ENCODE measurements at places on chromosomes 4 and X.

DNA sequence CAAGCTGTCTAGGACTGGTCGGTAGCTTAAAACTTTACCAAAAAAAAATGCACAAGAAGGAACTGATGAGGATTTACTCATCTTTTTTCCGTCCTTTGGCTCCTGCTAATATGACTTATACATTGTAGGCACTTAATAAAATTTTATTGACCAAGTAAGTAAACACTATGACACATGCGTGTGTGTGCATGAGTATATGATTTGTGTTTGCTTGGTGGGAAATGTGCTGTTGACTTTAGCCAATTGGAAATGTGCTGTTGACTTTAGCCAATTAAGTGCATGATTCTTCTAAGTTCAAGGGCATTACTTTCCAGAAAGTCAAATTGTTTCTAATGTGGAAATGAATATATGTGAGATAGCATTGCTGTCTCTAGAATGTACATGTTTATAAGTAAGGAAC, 78.3 kb downstream of the FIP1L1 start:
- no peak for DNase-seq

DNA sequence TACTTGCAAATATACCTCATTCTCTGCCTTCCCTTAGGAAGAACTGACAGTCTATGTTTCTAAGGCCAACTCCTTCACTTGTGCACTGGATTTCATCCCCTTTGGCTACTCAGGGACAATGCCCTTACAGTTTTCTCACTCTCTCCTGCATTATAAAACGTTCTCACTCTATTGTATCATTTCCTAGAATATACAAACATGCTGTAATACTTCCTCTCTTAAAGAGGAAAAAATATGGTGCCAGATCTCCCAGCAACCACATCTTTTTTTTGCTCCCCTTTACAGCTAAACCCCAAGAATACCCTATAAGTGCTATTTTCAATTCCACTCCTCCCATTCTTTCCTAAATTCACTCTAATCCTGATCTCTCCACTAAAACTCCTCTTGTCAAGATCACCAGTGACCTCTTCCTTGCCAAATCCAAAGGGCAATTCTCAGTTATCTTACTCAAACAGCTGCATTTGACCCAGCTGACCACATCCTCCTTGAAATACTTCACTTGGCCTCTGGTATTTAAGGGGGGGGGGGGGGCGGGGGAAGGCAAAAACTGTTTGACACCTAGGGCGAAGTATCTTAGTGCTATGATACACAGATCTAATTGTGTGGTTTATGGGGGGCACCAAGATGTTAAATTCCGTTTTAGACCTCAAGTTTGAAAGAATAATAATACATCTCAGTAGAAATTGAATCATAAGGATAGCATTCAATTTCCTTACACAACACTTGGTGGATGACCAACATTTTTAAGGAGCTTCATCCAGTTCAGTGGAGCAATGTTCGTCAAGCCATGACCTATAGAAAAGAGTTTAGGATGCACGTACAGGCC, 1.6 kb downstream of the RCHY1 start:
- no peak for DNase-seq

GRCh38 chrX:63508668-63509067, 157.5 kb upstream of the SPIN4 start:
- no peak for DNase-seq

- peak; percentile 41 for DNase-seq
Observed at GRCh38 chr4:189088780-189089179, 851.9 kb upstream of the FRG1 start.

DNA sequence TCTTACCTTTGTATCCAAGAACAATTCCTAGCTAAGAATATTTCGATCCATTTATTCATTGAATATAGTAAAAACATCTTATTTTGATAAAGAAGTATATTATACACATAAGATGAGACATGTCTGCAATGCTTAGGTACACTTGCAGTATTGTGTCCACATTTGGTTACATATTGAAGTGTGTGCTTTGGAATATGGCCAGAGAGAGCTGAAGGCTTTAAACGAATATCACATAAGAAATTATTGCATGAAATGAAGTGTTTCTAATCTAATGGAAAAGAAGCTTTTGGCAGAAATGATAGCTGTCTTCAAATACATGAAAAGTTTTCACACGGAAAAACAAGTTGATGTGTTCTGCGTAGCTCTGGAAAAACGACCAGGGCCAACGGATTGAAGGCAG, 516.1 kb upstream of the ZFP42 start:
- DNase-seq: no peak

- no peak for DNase-seq
Observed at GRCh38 chrX:31168551-31168950, 96.7 kb upstream of the FTHL17 start.

DNA sequence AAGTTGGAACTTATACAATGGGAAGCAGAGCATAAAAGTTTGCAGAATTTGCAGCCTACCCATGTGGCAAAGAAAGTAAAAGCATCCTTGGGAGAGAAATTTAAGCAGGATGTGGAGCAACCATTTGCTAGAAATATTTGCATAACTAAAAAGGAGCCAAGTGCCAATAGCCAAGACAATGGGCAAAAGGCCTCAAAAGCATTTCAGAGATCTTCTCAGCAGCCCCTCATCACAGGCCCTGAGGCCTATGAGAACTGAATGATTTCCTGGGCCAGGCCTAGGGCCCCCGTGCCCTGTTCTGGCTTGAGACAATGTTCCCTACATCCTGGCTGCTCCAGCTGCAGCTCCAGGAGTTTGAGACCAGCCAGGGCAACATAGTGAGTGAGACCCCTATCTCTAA, 25.3 kb upstream of the RAB28 start:
- no peak for DNase-seq

DNA sequence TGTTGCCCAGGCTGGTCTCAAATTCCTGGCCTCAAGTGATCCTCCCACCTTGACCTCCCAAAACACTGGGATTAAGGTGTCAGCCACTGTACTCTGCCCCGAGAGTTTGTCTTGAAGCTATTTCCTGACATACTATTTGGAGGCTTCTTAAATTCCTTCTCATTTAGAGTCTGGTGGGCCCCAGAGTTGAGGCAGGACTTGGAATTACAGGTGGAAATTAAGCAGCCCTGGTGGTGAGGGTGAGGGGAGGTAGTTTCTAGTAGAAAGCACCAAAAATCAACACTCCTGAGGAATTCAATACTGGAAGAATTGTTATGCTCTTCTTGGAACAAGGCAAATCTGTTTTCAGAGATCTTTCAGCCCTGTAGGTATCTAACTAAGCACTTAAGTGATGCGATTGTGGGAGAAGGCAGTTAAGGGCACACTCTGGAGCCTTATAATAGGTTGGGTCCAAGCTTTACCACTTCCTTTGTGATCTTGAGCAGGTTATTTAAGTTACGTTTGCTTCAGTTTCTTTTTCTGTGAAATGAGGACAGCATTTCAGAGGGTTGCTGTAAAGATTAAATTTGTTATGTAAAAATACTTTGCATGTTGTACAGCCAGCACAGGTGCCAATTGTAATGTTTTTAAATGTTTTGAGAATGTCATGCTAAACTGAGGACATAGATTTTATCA, 200.7 kb downstream of the SOWAHB start:
- DNase-seq: no peak

GRCh38 chr4:47010347-47010911, 17.0 kb upstream of the GABRA4 start:
- DNase-seq: no peak

DNA sequence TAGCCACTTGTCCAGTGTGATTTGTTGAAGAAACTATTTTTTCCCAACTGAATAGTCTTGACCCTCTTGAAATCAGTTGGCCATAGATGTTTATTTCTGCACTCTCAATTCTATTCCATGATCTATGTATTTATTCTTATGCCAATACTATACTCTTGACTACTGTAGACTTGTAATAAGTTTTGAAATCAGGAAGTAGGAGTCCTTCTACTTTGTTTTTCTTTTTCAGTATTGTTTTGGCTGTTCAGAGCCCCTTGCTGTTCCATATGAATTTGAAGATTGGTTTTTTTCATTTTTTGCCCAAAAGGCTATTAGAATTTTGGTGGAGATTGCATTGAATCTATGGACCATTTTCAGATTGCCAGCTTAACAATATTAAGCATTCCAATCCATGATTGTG, 10.2 kb downstream of the SAP30 start:
- no peak for DNase-seq

GRCh38 chr4:85717847-85718246, 242.9 kb downstream of the ARHGAP24 start:
- no peak for DNase-seq

- DNase-seq: no peak
Observed at GRCh38 chr4:62898115-62898514, 1511.1 kb downstream of the TECRL start.

GRCh38 chr4:159722052-159722451, 619.2 kb downstream of the RAPGEF2 start:
- no peak for DNase-seq

DNA sequence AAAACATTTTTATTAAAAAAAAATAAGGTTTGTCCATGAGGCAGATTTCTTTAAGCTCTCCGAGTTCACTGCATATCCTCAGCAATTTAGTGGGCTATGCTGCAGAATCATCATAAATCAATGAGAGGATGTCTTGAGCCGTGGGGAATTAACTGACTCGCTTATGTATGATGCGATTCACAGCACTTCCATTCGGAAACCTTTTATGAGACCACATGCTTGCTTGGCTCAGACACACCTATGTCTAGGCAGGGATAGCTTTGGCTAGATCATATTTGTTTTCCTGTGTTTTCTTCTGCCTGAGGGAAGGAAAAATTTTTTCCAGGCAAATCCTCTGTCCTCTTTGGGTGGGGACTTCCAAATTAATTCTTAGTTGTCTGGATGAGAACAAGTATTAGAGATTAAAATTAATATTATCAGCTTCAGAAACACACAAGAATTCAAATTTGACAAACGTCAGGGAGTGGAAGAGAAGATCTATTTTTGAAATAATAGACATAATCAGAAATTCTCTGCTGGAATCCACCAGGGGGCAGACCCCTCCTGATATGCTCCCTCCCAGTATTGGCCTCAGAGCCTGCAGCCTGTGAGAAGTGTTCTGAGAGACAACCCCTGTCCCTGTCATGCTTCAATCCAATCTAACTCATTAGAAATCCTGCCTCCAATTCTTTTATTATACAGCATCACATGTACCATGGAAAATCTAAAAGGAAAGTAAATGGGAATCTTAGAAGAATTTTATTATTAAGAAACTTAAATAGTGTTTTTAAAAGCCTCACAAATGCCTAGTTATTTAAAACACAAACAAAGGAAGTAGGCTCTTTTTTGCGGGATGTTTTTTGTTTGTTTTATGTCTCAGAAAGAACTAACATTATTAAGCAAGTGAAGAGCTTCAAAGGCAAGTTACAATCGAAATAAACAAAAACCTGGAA, 345.1 kb upstream of the TACR3 start:
- peak; percentile 89 for DNase-seq

- DNase-seq: no peak
Observed at GRCh38 chr4:8221476-8221875, 22.4 kb downstream of the SH3TC1 start.

DNA sequence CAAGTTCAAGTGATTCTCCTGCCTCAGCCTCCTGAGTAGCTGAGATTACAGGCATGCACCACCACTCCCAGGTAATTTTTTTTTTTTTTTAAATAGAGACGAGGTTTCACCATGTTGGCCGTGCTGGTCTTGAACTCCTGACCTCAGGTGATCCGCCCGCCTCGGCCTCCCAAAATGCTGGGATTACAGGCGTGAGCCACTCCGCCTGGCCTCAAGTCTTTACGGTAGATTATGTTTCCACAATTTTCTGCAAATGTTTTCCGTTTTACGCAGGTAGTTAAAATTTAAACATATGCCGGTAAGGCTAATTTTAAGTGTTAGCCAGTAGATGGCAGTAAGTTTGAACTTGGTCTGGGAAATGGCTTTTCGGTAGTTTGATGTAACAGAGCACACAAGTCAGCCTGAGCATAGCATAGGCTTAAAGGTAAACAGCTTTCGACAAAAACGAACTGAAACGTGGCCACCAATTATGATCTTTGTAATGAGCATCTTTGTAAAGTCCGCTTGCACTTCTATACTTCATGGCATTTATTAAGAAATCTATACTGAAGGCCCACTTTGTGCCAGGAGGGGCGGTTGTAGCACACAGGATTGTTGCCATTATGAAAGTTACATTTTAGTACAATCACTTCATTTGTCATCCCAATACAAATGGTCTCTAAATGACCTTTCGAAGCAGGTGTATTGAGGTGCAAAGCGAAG, 31.1 kb downstream of the CCKAR start:
- DNase-seq: peak; percentile 63

DNA sequence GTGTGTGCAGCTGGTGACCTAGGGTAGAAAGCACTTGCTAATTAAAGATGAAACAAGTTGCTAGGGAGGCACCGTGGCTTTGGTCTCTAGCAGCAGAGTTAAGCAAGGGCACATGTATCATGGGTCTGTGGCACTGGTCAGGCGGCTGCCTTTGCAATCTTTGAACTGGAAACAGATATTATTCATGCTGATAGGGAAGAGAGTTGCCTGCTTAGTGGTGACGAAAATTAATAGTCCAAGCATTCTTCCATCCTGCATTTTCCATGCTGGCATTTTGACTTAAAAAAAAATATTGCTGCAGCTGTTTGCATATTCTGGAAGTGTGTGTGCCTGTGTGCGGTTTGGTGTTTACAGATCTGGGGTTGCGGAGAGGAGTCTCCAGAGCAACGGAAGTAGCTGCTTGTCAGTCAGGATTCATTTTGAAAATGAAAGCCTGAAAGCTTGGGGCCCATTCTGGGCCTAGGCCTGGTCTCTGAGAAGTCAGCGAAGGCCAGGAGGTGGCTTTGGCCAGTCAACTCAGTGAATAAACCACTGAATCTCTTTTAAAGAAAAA, 2.3 kb upstream of the SOWAHD start:
- no peak for DNase-seq

- peak; percentile 5 for DNase-seq
Observed at GRCh38 chr4:145618210-145618931, 814 bp upstream of the MMAA start.

- no peak for DNase-seq
Observed at GRCh38 chrX:13433298-13433605, 113.4 kb upstream of the ATXN3L start.

GRCh38 chrX:84320023-84320422, 132.0 kb upstream of the RPS6KA6 start:
- no peak for DNase-seq

- no peak for DNase-seq
Observed at GRCh38 chr4:113849771-113850170, 88.2 kb upstream of the CAMK2D start.

DNA sequence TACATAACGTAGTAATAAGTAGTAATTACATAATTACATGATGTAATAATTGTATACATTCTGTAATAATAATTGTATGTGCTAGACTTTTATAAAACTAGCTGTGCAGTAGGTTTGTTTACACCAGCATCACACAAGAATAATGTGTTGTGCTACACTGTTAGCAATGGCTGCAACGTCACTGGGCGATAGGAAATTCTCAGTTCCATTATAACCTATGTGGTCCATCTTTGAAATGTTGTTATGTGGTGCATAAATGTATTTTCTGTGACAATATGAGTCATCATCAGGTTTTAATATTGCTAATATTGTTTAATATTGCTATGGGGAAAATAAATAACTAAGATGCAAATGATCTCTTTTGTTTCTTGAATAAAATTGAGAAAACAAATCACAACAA, 46.0 kb upstream of the ATP8A1 start:
- DNase-seq: no peak

DNA sequence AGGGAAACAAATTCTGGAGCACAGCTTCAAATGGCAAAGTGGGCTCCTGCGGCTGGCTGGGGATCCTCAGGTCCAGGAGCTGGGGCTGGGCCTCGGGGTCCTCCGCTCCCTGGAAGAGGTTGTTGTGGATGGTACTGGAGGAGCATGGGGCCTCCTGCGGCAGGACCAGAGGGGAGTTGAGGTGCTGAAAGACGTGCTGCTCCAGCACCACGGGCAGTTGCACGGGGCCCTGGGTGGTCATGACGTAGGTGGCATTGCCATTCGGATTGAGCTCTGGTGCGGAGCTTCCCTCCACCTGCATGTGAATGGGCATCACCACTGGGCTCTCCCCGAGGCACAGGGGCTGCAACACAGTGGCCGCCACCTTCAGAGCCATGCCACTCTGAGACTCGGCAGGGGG, 59.7 kb downstream of the RAI2 start:
- no peak for DNase-seq

All from spinal cord (tissue), 10 donors.